ENCODE measurements at places on chromosomes 12 and 14.
A peak's percentile ranks its signal among the peaks of the same experiment; 100 is the strongest.

DNA sequence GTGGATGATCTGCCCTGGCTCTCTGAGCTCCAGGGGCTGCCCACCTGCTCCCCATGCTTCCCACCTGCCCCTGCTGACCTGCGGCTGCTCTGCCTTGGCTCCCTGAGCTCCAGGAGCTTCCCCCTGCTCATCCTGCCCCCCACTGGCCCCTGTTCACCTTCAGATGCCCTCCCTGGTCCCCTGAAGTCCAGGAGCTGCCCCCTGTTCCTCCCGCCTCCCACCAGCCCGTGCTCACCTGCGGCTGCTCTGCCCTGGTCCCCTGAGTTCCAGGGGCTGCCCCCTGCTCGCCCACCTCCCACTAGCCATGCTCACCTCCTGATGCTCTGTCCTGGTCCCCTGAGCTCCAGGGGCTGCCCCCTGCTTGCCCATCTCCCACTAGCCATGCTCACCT is 219.7 kb downstream of the TMEM121 start:
- no peak for DNase-seq

- no peak for DNase-seq
Observed at GRCh38 chr14:94158239-94158883, 15.8 kb upstream of the PPP4R4 start.

GRCh38 chr12:94636462-94637085 is 13.8 kb downstream of the TMCC3 start:
- no peak for DNase-seq

GRCh38 chr12:80316222-80316621 is 127.8 kb upstream of the PTPRQ start:
- no peak for DNase-seq

GRCh38 chr12:12010277-12011039 is 60.3 kb upstream of the BCL2L14 start:
- DNase-seq: no peak

DNA sequence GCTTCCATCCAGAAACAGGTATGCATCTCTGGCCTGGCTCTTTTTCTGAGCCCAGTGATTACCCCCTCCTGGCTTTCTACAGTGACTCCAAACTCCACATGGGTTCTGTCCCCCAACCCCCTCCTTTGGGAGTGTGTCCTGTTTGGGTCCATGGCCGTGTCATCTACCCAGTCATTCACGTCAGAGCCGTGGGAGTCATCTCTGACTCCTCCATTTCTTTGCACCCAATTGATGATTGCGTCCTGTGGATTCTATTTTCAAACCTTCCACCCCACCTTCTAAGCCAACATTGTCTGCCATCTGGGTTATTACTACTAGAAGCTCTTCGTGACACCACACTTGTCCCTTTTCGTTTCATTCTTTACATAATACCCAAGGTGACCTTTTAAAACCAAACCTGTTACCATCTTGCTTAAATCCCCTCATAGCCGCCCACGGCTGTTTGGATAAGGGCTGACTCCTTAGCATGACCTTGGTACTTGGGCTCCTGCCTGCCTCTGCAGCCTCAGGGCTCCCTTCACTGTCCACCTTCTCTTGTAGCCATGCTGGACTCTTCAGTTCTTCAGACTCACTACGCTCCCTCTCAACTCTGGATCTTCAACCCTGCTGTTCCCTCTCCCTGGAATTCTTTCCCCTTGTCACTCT is 38.1 kb upstream of the NT5DC3 start:
- no peak for DNase-seq

DNA sequence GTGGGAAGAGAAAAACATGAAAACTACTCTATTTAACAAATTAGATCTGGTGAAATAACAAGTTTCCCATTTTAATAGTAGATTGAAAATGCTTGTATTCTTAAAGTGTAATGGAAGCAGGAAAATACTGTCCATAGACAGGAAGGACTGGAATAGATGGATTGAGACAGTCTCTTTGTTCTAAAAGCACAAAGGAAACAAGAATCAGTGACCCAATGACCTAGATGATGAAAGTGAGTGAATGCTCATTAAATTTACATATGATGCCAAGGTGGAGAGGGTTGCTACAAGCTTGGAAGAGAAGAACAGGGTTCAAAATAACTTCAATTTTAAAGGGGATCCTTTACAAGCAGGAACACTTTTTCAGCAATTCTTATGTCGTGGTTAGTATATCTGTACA is 233.1 kb downstream of the TRHDE start:
- DNase-seq: no peak

GRCh38 chr12:30764251-30764650 is 9.5 kb upstream of the CAPRIN2 start:
- DNase-seq: no peak

- DNase-seq: no peak
Observed at GRCh38 chr12:127169321-127170181, 1097.4 kb upstream of the TMEM132C start.

GRCh38 chr14:24117179-24117578 is 2.4 kb upstream of the NRL start:
- DNase-seq: no peak

DNA sequence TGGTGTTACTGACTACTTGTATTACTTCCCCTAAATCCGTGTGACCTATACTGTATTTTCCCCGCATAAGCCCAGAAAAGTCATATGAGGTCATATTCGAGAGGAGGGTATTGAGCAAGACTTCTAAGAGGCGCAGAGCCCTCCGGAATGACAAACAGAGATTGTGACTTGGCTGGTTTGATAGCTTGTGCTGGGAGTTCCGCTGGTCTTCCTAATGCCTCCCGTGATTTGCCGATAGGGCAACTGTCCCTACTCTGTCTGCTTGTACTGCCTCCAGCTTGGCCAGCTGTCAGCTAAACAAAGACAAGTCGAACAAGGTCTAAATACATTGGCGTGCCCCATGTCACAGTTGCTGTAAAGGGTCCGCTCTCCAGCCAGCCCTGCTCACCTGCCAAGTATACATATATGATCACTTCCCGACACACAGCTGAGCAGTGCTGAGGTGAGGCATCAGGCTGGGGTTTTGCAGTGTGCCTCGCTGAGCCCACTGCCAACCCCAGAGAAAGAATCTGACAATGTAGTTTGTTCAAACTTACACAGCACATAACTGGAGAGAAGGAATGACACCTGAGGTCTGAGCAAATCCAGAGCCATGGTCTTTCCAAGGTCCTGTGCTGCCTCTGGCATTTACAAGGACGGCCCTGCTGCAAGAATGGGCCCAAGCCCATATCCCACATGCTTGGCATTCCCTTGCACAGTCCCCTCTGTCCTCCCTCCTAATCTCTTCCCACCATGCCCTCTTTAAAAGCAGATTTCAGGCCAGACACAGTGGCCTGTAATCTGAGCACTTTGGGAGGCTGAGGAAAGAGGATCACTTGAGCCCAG is 23.7 kb downstream of the LGMN start:
- no peak for DNase-seq

- no peak for DNase-seq
Observed at GRCh38 chr12:67437011-67437410, 167.9 kb downstream of the CAND1 start.

DNA sequence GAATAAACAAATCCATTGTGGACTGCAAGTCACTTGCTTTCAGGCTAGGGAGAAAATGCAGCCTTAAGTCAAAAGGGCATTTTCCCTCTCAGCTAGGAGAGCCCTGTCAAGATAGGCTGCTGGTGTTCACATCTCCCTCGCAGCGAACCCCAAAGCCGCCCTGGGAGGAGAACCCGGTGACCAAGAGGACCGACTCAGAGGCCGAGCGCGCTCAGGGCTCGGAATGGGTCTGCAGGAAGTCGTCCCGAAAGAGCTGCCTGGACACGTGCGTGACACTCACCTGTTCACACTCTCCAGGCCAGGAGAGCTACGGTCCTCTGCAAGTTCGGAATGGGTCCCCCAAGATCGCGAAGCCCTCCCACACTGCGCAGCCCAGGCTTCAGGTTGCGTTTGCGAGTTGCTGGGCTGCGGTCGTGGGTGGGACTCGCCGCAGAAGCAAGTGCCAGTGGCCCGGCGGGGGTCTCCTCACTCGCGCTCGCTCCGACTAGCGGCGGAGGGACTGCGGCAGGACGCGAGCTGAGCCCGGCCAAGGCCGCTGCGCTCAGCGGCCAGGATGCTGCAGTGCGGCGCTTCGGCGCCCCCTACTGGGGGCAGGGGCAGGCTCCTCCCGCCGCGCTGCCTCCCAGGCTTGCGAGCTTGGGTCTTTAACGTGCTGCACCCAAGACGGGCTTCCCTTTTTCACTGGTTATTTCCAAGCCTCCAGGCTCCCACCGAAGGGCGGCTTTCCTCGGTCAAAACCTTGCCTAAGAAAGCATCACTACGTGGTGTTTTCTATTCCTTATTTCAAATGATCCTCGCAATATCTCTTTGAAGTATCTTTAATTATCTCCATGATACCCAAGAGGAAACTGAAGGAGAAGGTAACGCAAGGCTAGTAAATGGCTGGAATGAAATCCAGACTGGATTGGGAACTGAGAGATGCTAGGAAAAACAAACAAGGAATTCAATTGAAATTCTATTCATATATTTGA is at the start of gene RERG:
RERG (minus strand) TSS at position 503 of the 971 bp plus-strand sequence. CDS start 3,928 bp downstream, outside the sequence.
- peak; percentile 48 for DNase-seq

DNA sequence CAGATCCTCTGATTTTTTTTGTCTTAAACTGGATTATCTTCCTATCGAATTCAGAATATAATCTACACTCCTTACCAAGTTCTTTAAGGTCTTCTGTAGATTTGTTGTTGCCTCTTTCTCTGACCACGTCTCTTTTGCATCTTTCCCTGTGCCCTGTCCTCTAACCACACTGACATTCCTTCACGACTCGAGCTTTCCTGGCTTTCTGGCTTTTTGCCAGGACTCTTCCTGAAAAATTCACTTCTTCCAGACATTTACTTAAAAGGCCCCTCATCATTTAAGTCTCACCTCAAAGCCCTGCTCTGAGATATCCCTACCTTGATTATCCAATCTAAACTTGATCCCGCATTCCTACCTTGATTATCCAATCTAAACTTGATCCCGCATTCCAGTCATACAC is 422.3 kb upstream of the DCN start:
- DNase-seq: no peak

GRCh38 chr14:38205949-38206665 is 1.6 kb upstream of the SSTR1 start:
- DNase-seq: no peak

- DNase-seq: no peak
Observed at GRCh38 chr14:79417961-79418360, 793.3 kb downstream of the DIO2 start.

GRCh38 chr14:96989306-96989705 is 192.1 kb downstream of the VRK1 start:
- no peak for DNase-seq

GRCh38 chr14:103825101-103825500 is 22.3 kb downstream of the PPP1R13B start:
- DNase-seq: no peak

DNA sequence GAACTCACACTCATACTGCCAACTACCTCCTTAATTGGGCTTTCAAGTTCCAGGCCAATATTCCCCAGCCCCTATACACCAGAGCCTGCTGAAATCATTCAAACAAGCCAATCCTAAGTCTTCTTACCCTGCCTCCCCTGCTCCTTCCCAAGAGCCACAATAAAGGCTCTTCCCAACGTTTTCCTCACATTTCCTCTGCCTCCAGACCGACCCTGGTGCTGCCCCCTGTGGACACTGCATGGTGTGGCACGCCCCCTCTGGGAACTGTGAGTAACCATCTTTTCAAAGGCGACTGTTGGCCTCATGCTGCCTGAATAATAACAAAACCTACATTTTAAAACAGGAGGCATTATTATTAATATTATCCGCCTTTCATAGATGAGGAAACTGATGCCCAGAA is 111.6 kb upstream of the NOS1 start:
- no peak for DNase-seq

DNA sequence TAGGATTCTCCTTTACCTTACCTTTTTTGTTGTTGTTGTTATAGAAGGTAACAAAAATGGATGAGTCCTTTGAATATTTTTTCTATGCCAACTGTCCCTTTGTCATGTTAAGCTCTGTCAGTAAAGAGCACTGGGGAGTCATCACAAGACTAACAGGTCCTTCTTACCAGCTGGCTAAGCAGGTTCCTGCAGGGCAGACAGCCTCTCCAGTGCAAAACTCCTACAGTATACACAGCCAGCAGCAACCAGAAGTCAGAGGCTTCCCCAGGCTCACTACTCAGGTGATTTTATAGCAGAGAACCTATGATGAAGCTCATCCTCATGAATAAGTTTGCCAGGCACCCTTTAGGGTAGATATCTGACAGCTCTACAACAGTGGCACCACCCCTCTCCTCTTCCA is 271.1 kb downstream of the RERGL start:
- no peak for DNase-seq

DNA sequence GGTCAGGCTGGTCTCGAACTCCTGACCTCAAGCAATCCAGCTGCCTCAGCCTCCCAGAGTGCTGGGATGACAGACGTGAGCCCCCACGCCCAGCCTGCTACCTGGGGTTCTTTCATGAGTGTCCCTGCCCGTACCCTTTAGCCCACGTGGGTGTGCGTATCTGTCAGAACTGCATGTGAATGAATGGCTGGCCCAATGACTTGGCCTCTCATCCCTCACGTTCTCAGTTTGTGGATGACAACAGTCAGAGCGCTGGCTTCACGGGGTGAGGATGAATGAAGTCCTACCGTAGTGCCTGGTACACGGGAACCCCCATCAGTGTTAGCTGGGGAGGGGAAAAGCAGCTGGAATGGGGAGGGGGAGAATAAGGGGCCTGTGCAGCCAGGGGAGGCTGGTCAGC is 16.1 kb upstream of the ZDHHC22 start:
- no peak for DNase-seq

GRCh38 chr12:8667270-8667669 is 4.6 kb upstream of the MFAP5 start:
- no peak for DNase-seq

DNA sequence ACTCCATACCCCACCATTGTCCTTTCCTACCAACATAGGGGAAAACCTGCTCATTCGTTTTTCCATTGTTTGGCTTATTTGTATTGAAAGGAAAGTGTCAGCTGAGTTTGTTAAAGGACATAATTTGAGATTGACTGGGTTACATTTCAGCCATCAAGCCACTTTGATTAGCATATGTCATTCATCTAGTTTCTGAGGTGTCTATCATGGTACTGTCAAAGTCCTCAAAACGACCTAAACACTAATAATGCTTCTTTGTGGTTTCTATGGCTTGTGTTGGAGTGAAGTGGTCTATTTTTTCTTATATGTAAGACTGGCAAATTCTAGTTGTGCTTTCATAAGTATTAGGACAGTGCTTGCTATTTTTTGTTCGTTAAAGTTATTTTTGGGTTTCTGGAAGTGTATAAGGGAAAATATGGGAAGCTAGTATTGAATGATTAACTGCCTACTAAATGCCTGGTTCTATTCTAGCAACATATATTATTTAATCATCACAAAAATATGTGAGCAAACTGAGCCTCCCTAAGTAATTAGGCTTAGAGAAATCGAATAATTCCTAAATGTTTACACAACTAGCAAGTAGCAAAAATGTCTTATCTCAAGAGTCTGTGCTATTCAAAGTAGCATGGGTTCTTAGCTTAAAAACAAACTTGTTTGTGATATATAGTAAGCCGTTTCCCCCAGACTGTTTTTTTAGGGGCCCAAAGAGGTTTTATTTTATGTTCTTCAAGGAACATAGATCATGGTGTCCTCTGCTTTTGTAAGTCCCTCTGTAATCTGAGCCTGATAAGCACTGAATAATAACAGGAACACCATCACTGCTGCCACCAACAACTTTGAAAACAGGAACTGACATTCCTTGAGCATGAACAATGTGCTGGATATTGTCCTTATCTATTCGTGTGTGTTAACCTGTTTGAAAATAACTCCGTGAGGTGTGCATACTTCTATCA is 67.1 kb downstream of the DERA start:
- no peak for DNase-seq
